ENCODE measurements at places on chromosomes 1 and 21.

- peak; percentile 60 for DNase-seq
These were observed at the start of gene EPHX1 for GRCh38 chr1:225809842-225810578. Gene EPHX1 (plus strand): TSS chr1:225810124. CDS start chr1:225828730, 18,606 bp downstream.

- no peak for DNase-seq
These were observed 29.0 kb downstream of the MRPL39 start for GRCh38 chr21:25578056-25578961.

GRCh38 chr1:55937840-55938375, 641.5 kb downstream of the PLPP3 start:
- DNase-seq: no peak

GRCh38 chr1:77039111-77039510, 171.8 kb downstream of the ST6GALNAC5 start:
- no peak for DNase-seq
